ENCODE measurements at places on chromosomes 7 and 10. TPM values are rescaled to one million over a fixed set of nuclear protein-coding genes. Genes with fewer than 3 reads are reported as not detected.

IKZF1 gene
- total RNA-seq: 226 TPM

DNA sequence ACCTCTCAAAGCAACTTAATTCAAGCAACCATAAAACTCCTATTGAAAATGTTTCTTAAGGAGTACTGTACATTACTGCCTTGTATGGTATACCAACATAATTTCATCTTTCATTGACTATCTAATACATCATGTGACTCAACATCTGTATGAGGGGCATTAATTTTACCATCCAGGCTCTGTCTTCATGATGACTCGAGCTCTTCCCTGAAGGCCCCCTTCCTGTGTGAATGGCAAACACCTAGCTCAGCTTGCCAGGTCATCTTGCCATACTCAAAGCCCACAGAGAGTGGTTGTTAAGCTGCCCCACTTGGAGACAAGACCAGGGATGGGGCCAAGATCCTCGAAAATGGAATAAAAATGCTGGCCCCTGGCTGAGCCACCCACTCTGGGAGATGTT, 82.4 kb downstream of the SGMS1 start:
- H3K27ac ChIP-seq: peak overlapping the region; percentile 89
- peaks cover 82% of the 10 kb centered on the region for H3K4me1 ChIP-seq
- peak; percentile 48 for DNase-seq

GHITM gene
- total RNA-seq: 281 TPM

- DNase-seq: no peak
- H3K4me3 ChIP-seq: no peak overlapping the region
- no peak overlapping the region for H3K27ac ChIP-seq
- no peaks in the 10 kb centered on the region for H3K27me3 ChIP-seq
- no peaks in the 10 kb centered on the region for H3K36me3 ChIP-seq
Measured at GRCh38 chr7:90916319-90916718, 320.2 kb downstream of the CDK14 start.

- no peaks in the 10 kb centered on the region for H3K36me3 ChIP-seq
- no peaks in the 10 kb centered on the region for H3K4me1 ChIP-seq
- no peak overlapping the region for H3K27ac ChIP-seq
- no peak overlapping the region for H3K4me3 ChIP-seq
- no peaks in the 10 kb centered on the region for H3K27me3 ChIP-seq
Measured at GRCh38 chr10:55146032-55146431, 345.0 kb upstream of the PCDH15 start.

SAMD9 gene
- 3.1 TPM for total RNA-seq

DIP2C gene
- total RNA-seq: 0.91 TPM

- DNase-seq: no peak
- no peaks in the 10 kb centered on the region for H3K4me1 ChIP-seq
- no peak overlapping the region for H3K4me3 ChIP-seq
- no peaks in the 10 kb centered on the region for H3K27me3 ChIP-seq
- peaks cover 3% of the 10 kb centered on the region for H3K36me3 ChIP-seq
Measured at GRCh38 chr7:85177316-85177715, 9.5 kb downstream of the SEMA3D start.

PKD2L1 gene
- not detected for total RNA-seq

DNA sequence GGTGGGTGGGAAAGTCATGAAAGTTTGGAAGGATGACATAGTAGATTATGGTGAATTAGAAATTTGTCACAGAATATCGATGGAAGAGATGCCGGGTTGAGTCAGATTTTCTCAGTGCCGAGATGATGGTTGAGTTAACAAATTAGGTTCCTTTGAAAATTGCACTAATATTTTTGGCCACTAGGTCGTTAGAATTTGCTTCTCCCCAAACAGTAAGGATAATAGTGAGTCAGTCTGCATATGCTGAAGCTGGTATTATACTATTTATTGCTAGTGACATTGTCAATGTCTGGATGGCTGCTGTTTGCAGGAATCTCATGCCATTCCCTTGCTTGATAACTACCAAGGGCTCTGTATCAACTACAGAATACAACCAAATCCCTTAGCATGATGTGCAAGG, 37.7 kb upstream of the MINDY3 start:
- no peak overlapping the region for H3K27ac ChIP-seq
- peaks cover 14% of the 10 kb centered on the region for H3K27me3 ChIP-seq
- no peaks in the 10 kb centered on the region for H3K36me3 ChIP-seq
- no peak for DNase-seq
- H3K4me1 ChIP-seq: no peaks in the 10 kb centered on the region

GRCh38 chr7:112533591-112533990, 52.8 kb downstream of the LSMEM1 start:
- H3K27me3 ChIP-seq: peaks cover 21% of the 10 kb centered on the region
- no peak overlapping the region for H3K4me3 ChIP-seq
- no peak overlapping the region for H3K27ac ChIP-seq
- no peak for DNase-seq
- no peaks in the 10 kb centered on the region for H3K36me3 ChIP-seq

C1QL3 gene
- total RNA-seq: not detected

DNA sequence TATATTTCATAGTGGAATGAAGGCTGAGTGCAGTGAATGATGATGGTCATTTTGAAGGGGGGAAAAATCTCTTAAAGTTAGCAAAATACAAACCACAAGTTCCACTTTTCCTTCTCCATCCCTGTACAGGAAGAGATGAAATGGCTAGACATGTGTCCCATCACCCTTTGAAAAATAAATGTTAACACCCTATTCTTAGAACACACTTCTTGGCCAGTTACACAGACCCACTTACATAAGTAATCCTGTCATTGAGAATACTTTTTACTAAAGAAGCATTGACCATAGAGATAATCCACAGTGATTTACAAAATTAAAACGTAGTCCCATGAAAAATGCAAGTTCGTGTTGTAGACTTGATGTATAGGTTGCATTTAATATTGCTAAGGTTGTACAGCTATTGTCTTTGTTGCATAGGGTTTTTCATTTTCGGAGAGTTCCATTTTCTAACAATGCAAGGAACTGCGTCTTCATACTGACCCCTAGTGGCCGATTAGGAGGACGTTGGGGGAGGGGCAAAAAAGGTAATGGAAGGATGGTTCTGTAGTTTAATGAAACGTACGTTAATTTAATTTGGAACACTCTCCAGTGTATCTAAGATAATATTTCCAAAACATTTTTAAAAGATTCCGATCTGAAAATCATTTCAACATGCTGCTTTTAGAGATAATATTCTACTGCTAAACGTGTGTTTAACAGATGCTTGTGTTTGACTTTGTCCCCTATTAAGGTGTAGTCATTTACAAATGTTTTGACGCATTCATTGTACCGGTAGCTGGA, 60.9 kb downstream of the ARMC3 start:
- peaks cover 11% of the 10 kb centered on the region for H3K4me1 ChIP-seq
- H3K27me3 ChIP-seq: no peaks in the 10 kb centered on the region
- peak; percentile 82 for DNase-seq
- no peaks in the 10 kb centered on the region for H3K36me3 ChIP-seq

NUTM2E gene
- total RNA-seq: 0.07 TPM

DNA sequence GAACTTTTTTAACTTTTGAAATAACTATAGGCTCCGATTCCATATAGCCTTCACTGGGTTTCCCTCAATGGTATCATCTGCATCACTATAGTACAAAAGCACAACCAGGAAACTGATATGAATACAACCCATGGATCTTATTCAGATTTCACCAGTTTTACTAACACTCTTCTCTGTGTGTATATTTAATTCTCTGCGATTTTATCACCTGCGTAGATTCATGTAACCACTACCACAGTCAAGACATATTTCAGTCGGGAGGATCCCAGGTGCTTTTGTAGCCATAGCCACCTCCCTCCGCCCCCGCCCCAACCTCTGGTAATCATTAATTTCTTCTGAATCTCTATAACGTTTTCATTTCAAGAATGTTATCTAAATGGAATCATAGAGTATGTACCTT, 82.8 kb upstream of the C7orf33 start:
- peak overlapping the region; percentile 56 for H3K27ac ChIP-seq
- no peaks in the 10 kb centered on the region for H3K36me3 ChIP-seq
- DNase-seq: peak; percentile 72
- H3K4me1 ChIP-seq: peaks cover 30% of the 10 kb centered on the region
- H3K4me3 ChIP-seq: no peak overlapping the region
- H3K27me3 ChIP-seq: peaks cover 3% of the 10 kb centered on the region

GPER1 gene
- not detected for total RNA-seq

OPALIN gene
- total RNA-seq: not detected

DNA sequence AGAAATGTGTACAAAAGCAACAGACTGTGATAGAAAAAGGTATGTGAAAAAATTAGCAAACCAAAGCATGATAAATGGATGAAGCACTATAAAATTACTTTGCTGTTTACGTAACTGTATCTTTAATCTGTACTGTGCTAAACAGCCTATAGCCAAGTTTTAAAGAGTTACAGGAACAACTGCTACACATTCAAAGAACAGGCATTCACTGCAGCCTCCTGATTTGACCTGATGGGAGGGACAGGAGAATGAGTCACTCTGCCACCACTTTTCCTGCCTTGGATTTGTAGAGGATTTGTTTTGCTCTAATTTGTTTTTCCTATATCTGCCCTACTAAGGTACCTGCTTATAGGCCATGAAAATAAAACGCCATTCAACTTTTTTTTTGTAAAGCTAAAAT, 116.1 kb downstream of the FANK1 start:
- peaks cover 3% of the 10 kb centered on the region for H3K27me3 ChIP-seq
- H3K36me3 ChIP-seq: no peaks in the 10 kb centered on the region
- no peak for DNase-seq
- no peak overlapping the region for H3K27ac ChIP-seq

GRCh38 chr7:80873140-80873539, 45.7 kb downstream of the SEMA3C start:
- no peaks in the 10 kb centered on the region for H3K27me3 ChIP-seq
- no peak for DNase-seq
- no peaks in the 10 kb centered on the region for H3K36me3 ChIP-seq
- H3K27ac ChIP-seq: no peak overlapping the region
- H3K4me3 ChIP-seq: no peak overlapping the region
- H3K4me1 ChIP-seq: no peaks in the 10 kb centered on the region

RADIL gene
- 0.42 TPM for total RNA-seq

TEX47 gene
- not detected for total RNA-seq

TUBB8 gene
- not detected for total RNA-seq

- no peak for DNase-seq
- no peaks in the 10 kb centered on the region for H3K4me1 ChIP-seq
- H3K27me3 ChIP-seq: peaks cover 15% of the 10 kb centered on the region
Measured at GRCh38 chr10:4561296-4561695, 264.7 kb upstream of the AKR1E2 start.

OR9A2 gene
- total RNA-seq: not detected

DNA sequence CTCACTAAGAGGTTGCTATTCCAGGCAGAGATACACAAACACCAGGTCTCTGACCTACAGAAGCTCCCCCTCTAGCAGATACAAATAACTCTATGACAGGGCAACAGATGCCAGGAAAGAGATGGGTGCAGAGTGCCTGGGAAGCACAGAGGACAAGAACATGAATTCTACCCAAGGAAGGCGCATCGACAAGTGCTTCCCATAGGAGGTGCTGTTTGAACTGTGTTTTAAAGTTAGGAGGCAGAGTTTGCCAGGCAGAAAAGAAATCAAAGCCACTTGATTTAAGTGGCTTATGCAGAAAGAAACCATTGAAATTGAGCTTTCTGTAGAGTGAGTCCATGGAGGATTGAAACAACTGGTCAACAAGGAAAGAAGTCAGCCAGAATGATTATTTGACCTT, 35.3 kb upstream of the EGR2 start:
- H3K4me1 ChIP-seq: peaks cover 29% of the 10 kb centered on the region
- no peak overlapping the region for H3K27ac ChIP-seq
- H3K4me3 ChIP-seq: no peak overlapping the region
- H3K36me3 ChIP-seq: no peaks in the 10 kb centered on the region

CAV1 gene
- total RNA-seq: not detected

DNA sequence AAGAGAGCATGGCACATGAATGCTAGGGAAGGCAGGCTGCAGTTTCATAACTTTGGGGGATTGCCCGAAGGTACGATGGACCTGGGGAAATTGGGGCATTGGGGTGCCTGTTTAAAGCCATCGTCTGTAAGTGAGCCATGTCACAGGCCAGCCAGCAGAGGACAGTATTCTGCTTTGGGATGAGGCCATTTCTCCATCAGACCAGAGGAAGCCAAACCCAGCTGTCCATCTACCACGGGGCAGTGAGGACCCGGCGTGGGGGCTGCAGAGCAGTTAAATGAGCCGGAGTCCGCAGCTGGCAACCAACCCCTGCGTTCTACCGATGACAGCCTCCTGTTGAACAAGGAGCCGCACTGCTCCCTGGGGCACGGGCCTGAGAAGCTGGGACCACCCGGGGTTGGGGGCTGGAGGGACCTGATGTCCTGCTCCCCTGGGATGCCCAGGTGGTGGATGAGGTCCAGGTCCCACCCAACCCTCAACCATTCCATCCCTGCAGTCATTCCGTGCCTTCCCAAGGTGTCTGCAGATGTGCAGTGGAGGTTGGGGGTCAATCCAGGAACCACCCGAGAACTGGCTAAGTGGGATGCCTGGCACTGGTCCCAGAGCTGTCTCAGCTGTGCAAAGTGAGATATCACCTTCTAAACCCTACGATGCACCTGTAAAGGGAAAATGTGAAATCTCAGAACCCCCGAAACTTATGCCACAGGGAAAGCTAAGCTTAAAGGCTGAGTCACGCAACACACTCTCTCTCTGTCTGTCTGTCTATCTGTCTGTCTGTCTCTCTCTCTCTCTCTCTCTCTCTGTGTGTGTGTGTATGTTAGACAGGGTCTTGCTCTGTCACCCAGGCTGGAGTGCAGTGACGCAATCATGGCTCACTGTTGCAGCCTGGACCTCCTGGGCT, 12.1 kb upstream of the RHBDD2 start:
- DNase-seq: peak; percentile 67
- H3K27ac ChIP-seq: no peak overlapping the region
- no peaks in the 10 kb centered on the region for H3K36me3 ChIP-seq
- peaks cover 9% of the 10 kb centered on the region for H3K4me1 ChIP-seq
- no peaks in the 10 kb centered on the region for H3K27me3 ChIP-seq
- no peak overlapping the region for H3K4me3 ChIP-seq

CHAT gene
- not detected for total RNA-seq

GRCh38 chr7:8215648-8216333, 46.2 kb downstream of the ICA1 start:
- H3K4me1 ChIP-seq: peaks cover 2% of the 10 kb centered on the region
- H3K27me3 ChIP-seq: no peaks in the 10 kb centered on the region
- no peak for DNase-seq
- no peak overlapping the region for H3K4me3 ChIP-seq

ASB10 gene
- not detected for total RNA-seq

CYP26C1 gene
- not detected for total RNA-seq

GRCh38 chr7:97801108-97801507, 69.2 kb downstream of the TAC1 start:
- H3K4me1 ChIP-seq: no peaks in the 10 kb centered on the region
- no peaks in the 10 kb centered on the region for H3K36me3 ChIP-seq
- H3K27ac ChIP-seq: no peak overlapping the region
- no peak overlapping the region for H3K4me3 ChIP-seq
- peaks cover 19% of the 10 kb centered on the region for H3K27me3 ChIP-seq
- DNase-seq: no peak

ELMO1 gene
- 129 TPM for total RNA-seq

RSPH10B2 gene
- total RNA-seq: not detected

GPR141 gene
- not detected for total RNA-seq

- H3K27me3 ChIP-seq: no peaks in the 10 kb centered on the region
- no peak overlapping the region for H3K4me3 ChIP-seq
- DNase-seq: no peak
- H3K36me3 ChIP-seq: no peaks in the 10 kb centered on the region
Measured at GRCh38 chr10:71187600-71187999, 24.8 kb upstream of the UNC5B start.

All from activated naive CD4-positive, alpha-beta T cell treated with anti-CD3 and anti-CD28 coated beads for 36 hours (primary cell).